Pons (tissue), 1 donor: ENCODE measurements at places on chromosomes 4 and X.

DNA sequence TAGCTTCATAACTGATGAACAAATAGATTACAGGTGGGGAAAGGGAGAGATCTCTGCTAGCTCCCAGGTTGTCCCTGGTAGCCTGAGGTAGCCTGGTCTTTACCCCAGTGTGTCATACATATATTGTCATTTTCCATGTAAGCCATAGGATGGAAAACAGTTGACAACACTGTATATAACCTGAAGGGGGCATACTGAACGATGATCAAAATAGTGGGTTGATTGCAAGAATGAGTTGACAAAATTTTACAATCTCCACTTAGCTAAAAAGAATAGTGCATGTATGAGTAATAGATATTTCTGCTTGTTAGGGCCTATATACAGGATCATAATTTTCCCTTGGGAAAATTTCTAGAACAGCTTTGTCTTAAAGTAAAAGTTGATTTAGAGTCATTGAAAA, 304.1 kb upstream of the HAND2 start:
- DNase-seq, result no peak

DNA sequence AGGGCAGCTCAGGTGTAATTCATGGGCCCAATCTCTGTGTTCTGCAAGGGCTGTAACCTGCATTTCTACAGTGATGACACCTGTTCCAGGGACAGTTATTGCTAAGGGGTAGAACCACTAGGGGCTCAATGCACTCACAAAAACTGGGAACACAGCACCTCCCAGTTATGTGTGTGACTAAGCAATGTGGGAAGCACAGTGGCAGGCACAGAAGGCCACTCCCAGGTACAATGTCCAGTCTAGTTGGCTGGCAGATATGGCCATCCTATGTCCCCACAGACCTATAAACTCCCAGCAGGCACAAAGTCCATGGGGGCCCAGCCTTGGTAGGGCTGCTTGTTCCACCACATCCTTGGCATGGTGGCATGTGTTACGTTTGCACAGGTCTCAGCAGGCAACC, 25.7 kb downstream of the CXCL13 start:
- no peak for DNase-seq

DNA sequence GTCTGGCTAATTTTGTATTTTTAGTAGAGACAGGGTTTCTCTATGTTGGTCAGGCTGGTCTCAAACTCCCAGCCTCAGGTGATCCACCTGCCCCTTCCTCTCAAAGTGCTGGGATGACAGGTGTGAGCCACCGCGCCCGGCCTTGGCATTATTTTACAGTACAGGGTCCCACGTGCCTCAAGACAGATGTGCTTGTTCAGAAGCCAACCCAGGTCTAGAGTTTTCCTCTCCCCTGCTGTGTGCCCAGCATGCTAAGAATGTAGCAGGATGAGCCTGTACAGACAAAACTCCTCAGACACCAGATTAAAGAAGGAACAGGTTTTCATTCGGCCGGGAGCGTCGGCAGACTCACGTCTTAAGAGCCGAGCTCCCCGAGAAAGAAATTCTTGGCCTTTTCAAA, 42.2 kb downstream of the CRLF2 start:
- no peak for DNase-seq

- no peak for DNase-seq
These were observed 36.1 kb downstream of the ZBTB49 start for GRCh38 chr4:4326166-4326565.

DNA sequence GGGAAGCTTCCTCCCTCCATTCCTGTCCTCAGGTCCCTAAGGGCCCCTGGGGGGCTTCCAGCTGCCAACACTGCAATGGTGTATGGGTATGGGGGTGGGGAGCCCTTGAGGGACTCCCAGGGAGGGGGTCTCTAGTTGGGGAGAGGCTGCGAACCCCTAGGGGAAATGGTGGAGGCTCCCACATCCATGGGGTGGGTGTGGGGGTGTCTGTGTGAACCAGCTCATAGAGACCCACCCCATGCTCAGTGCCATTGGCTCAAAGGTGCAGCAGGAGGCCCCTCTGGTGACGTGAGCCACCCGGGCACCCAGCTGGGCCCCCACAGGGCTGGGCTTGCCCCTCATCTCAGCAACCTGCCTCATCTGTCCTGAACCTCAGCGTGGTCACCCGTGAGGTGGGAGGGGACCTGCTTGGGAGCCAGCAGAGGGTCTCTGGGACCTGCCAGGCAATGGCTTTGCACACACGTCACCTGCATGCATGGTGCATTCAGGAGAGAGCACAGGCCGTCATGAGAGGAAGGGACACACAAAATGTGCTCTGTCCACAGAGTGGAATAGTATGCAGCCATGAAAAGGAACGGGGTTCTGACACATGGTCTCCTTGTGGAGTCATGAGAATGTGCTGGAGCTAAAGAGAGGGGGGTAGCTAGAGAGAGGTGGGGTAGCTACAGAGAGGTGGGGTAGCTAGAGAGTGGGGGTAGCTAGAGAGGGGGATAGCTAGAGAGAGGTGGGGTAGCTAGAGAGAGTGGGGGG, 22.7 kb upstream of the PLCXD1 start:
- no peak for DNase-seq

GRCh38 chrX:70921709-70922352, 9.1 kb downstream of the SLC7A3 start:
- DNase-seq, result no peak

DNA sequence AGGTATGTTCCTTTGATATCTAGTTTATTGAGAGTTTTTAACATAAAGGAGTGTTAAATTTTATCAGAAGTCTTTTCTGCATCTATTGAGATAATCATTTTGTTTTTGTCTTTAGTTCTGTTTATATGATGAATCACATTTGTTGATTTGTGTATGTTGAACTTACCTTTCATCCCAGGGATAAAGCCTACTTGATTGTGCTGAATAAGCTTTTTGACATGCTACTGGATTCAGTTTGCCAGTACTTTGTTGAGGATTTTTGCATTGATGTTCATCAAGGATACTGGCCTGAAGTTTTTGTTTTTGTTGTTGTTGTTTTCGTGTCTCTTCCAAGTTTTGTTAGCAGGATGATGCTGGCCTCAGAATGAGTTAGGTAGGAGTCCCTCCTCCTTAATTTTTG, 10.8 kb upstream of the AFM start:
- no peak for DNase-seq

DNA sequence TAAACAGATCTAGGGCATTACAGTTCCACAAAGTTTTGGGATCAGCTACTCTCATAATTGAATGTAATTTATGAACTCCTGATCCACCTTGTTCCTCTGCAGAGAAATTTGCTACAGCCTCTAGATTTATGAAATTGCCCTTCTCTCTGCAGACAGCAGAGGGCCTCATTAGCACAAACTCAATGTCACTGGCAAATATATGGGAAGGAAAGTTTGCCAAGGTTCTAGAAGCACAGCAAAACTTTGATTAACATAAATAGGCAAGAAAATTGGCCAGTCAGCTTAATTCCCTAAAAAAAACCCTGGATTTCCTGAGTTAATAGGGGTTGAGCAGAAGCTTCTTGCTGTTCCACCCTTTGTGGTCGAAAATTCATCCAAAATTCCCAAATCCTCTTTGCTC, 31.5 kb downstream of the PRPS1 start:
- DNase-seq, result peak; percentile 59

DNA sequence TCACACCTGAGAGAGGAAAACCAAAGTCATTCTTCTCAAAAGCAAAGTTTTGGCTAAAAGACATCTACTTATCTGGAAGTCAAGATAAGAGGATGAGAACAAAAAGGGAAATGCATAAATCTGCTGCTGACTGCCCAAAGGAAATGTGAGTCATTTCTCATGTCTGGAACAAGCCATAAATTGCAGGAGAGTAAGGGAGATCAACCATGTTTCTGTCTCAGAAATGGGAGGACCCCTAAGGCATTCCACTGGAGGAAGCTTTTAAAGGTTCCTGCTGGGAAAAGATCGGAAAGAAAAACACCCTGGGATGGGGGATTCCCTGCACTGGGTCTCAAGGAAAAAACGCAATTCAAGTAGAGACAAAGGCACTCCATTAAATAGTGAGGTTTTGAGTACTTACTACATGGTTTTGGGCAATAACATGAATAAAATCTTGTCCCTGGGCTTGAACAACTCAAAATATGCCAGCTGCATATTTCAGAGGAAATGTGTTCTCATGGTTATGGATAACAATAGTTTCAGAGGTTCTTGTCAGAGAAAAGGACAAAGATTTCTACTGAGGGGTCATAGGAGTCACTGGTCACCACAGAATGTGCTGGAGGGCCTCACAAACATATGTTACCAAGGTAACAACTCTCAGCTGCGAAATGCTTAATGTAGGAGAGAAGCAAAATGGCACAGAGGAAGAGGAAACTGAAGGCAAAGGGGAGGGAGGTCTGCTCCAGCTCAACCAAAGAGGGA, 19.3 kb downstream of the GPR143 start:
- DNase-seq, result no peak

GRCh38 chr4:112589206-112589605, 47.5 kb downstream of the ZGRF1 start:
- DNase-seq, result no peak

- peak; percentile 6 for DNase-seq
These were observed 85.5 kb downstream of the STARD8 start for GRCh38 chrX:68732906-68733493.

DNA sequence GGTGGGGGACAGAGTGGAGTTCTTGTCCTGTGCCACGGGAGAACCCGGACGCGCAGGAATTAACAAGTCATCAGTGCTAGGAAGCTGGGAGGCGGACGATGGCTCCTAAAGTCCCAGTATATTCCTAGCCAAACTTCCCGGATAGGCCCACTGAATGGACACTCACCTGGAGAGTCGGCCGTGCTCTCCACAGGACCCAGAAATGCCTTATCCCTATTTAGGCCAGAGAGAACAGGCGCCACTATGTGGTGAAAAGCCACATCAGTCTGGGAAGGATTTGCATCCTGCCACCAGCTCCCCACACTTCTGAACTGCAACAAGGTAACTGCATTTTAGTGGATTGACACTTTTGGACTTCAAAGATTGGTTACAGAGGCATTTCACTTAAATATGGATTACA, 1.1 kb downstream of the CFAP299 start:
- DNase-seq, result peak; percentile 29

DNA sequence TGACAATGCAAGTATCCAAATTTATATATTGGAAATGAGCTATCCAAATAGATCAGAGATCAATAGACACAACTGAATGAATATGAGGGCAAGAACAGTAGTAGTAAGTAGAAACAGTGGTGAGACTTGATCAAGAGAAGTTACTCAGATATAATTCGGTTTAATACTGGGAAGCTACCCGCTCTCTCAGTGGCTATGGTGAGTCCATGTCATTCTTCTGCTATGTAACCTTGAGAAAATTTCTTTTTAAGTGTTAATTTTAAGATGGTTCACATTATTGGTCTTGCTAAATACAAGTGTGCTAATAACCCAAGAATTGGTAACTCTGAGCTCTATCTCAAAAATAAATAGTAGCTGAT, 53.6 kb downstream of the LEF1 start:
- no peak for DNase-seq

- DNase-seq, result no peak
These were observed 2.9 kb downstream of the NDNF start for GRCh38 chr4:121069430-121069829.

DNA sequence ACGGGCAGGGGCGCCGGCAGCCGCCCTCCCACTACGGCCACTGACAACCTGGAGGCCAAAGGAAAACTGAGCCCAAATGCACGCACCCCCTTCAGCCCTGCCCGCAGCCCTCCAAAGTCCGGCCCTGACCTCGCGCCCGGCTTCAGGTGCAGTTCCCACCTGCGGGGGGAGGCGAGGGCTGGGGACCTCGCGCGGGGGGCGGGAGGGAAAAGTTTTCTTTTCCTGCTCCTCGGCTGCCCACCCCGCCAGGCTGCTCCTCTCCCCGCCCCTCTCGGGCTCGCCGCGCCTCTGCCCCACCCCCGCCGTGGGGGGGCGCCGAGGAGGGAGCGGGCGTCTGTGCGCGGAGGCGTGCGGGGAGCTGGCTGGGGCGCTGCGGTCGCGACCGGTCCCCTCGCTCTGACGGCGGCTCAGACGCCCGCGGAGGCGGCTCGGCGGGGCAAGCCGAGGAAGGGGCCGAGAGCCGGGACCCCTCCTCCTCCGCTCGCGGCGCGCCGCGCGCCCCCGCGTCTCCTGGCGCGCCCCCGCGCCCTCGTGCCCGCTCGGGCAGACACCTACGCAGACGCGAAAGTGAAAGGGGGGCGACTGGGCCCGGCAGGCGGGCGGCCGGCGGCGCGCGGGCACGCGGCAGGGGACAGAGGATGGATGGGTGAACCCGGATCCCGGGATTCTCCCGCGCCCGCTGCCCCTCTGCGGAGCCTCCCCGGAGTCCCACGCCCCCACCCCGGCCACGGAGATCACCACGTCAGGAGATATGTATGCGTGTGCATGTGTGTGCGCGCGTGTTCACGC, 3.1 kb upstream of the NR3C2 start:
- peak; percentile 39 for DNase-seq

- no peak for DNase-seq
These were observed 167.2 kb downstream of the KDR start for GRCh38 chr4:54958236-54958635.

DNA sequence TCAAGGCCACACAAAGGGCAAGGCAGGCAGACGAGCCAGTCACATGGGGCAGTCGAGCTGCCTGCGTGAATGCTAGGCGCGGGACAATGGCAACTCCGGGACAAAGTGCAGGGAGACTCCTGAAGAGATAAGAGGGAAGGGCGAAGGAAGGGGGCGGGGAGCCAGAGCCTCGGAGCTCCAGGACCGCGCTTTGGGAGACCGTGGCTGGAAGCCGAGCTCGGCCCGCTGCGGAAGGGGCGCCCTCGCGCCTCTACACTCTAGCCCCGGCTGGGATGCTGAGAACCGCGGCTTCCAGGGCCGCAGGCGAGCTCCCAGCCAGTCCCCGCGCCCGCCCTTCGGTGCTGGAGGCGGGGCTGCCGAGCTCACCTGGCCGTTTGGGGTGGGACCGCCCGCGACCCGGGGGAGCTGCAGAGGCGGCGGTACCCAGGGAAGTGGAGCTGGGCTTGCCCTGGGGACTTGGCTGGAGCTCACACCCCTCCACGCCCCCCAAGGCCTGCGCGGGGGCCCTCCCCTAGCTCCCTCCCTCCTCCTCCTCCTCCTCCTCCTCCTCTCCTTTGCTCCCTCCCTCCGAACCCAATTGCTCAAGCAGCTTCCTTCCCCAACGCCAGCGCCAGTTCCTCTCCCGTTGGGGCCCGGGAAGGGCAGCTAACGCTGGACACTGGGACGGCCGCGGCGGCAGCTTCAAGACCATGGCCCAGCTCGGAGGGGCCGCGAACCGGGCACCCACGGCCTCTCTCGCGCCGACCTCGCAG, at the start of gene SOWAHD:
TSS of gene SOWAHD (plus strand) at position 610 of the 752 bp plus-strand sequence. CDS start at position 690, 80 bp downstream.
- peak; percentile 28 for DNase-seq

DNA sequence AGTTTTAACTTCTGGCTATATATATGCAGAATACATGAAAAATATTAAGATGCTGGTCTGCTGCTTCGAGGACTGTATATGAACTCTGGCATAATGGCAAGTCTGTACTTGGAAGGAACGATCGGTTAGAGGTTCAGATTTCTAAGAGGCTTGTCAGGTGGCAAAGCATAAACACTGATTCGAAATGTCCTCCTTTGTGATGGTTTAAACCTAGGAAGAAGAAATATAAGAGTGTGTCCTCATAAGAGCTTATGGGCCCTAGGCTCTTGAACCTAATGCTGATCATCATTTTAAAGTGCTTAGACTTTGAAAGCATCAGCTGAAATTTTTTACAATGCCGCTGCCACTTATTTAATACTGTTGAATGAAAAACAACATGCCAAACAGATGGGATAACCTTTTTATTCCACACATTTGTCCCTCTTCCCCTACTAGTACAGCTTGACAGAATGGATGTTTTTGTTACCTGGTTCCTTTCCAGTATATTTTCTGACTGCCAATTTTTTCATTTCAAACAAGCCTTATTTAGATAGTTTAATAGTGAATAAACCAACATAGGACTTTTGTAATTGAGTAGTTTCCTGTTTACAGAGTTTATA, 8.8 kb downstream of the SPRY1 start:
- no peak for DNase-seq

- DNase-seq, result no peak
These were observed 120.6 kb upstream of the JADE1 start for GRCh38 chr4:128688846-128689437.
